ENCODE measurements at places on chromosomes 2 and 18.

- no peak for DNase-seq
Observed at GRCh38 chr18:43484710-43485109, 207.4 kb upstream of the SYT4 start.

- no peak for DNase-seq
Observed at GRCh38 chr2:205500065-205500464, 182.2 kb upstream of the NRP2 start.

DNA sequence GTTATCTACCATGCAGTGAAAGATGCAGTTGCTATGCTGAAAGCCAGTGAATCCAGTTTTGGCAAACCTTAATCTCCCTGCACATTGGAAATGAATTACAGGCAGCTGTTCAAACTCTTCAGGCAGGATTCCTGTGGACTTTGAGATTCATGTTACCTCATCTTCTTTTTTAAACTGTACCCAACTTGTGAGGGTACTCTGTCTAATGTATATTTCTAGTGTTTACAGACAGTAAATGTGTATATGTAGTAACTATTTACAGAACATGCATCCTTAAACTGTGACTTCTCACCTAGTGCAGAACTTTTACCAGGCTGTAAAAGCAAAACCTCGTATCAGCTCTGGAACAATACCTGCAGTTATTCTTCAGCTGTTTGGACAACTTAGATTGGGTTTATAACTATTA lies 50.9 kb downstream of the KDM3A start:
- DNase-seq = no peak

DNA sequence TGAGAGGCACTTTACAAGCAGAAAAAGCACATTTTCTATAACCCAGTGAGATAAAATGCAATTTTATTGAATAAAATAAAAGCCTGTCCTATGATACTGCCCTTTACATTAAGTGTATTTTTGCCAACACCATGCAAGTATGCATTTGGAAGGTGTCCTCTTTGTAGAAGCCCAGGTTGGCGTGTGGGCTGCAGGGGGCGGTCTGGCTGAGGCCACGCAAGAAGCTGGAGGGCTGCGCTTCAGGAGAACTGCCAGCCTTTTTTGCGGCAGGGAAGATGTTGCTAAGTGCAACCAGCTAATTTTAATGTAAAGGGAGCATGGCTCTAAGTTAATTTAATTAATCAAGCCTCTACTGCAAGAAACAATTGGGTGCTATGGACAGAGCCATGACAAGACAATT lies 562.8 kb upstream of the SALL3 start:
- DNase-seq = no peak

DNA sequence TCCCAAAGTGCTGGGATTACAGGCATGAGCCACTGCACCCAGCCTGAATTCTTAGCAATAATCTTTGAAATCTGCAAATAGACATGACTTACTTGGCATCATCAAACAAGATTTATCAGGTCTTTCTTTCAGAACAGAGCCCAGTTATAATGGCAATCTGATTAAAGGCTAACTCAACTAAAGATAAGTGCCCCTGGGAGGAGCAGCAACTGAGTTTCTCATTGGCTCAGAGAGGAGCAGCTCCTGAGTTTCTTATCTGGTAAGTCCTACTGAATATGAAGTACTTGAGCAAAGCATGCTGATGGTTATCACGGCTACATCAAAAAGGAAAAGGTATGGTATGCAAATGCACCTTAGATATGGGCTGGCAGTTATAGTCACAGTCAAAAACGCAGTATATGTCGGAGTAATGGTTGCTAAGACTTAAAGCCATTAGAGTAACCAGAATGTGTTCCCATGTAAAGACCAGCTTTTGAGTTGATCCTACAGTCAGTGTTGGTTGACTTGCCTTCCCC lies 15.0 kb upstream of the AP1S3 start:
- DNase-seq = no peak

DNA sequence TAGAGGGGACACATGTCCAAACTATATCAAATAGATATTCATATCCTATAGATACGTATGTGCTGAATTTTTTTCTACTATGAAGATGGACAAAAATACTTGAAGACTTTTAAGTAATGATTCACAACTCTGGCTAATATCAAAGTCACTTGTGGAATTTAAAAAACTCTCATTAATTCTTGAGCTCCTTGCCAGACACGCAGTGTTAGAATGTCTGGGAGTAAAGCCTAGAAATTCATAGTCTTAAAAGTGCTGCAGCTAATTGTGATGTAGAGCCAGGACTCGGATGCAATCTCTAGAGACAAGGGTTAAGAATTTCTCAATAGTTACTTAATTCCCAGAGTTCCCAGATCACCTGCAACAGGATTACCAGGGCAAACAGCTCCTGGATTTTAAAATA lies 107.4 kb downstream of the ARL6IP6 start:
- no peak for DNase-seq

- DNase-seq = no peak
Observed at GRCh38 chr2:15718103-15718943, 126.7 kb downstream of the DDX1 start.

DNA sequence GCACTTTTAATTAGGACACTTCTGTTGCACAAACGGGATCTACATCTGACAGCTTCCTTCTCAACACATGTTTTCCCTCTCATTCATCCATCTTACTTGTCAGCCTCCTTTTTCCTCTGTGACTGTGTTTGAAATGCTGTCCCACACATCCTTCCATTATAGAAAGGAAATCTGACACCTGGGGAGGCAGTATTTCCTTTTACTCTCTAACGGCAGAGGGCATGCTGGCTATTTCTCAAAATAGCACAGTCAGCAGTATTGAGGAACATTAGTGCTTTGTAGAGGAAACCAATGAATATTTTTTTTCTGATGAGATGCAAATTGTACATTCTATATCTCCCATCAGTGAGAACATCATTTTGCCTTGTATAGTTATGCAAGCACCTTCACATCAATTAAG lies 668.7 kb downstream of the SLC4A3 start:
- no peak for DNase-seq

DNA sequence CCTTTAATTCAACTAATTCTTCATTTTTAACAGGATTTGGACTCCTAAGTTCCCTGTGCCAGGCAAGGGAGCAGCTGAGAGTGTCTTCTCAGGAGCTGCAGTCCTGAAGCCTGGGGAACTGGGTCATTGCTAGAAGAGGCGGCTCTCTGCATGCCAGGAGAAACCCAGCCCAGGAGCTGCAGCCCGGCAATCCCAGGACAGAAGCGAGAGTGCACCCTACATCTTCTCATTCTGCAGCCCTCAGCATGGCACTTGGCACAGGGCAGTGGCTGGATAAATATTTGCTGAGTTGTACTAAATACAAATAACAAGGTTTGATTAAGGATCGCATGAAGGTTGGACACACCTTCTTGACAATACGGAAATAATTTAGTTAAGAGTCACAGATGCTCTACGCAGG lies 244.9 kb upstream of the PXDN start:
- no peak for DNase-seq

GRCh38 chr18:22198163-22198562 lies 28.8 kb downstream of the GATA6 start:
- DNase-seq = no peak

DNA sequence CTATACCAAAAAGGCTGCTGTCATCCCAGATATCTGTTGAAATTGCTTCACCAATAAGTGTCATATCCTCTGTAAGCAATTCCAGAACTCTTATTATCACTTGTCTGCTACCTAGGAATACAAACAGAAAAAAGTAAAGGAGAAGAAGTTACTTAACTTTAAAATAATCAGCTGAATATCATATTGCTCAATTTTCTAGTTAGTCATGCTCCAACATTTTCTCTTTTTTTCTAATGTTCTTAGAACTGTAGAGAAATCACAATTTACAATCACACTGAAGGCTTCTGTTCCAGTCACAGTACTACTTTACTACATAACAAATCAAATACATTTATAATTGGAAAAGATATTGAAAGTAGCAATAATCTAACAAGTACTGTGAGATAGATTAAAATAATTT lies 17.4 kb downstream of the RTTN start:
- DNase-seq = no peak

DNA sequence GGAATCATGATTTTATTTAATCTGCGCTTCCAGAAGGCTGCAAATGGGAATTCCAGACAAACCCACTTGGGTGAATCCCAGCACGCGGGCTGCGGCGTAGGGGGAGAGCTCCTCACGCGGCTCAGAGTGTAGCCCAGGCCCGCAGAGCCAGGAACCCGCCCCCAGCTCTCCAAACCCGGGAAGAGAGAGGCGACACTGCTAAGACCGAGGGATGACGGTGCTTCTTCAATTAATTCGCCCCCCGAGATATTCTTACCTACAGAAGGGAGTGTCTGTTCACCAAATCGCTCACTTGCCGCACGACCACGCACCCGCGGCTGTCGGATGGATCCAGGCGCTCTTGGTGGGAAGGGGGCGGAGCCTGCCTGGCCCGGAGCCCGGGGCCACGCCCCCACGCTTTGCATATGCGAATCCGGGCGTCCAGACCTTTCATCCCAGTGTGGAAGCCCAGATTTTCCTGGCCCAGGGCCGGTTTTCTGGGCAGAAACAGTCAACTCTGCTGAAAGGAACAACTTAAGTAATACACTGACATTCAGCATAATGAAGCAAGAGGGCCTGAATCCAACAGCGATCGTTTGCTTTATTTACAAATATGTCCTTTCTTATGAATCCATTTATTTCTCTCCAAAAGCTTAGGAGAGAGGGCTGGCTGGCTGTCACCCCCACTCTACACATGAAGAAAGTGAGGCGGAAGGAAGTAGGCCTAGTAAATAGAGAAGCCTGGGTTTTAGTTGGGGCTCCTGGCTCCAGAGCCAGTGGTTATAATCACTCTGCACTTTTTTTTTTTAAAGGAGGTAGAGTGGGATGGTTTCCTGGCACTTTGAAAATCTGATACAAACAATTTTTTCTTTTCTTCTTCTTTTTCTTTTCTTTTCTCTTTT lies at the start of gene SLC19A3:
SLC19A3 (minus strand) TSS at position 342 of the 881 bp plus-strand sequence. CDS start 15,710 bp downstream, outside the sequence.
- DNase-seq = no peak

DNA sequence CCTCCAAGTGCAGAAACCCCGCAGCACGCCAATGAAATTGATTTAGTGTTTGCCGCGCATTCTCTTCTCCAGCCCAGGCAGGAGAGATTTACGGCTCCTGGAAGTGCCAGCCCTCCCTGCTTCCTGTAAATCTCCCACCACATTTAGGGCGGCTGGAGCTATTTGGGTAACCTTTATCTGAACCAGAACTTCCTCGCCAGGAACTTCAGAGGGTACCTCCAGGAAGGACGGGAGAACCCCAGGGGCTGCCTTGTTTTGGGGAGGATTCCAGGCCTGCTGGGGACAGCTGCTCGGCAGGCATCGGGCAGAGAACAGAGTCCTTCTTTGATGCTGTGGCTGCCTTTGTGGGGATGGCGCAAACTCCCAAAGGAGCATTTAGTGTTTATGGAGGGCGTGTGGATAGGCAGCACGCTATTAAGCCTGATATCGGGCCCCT lies 122.0 kb upstream of the MYCN start:
- DNase-seq = no peak

DNA sequence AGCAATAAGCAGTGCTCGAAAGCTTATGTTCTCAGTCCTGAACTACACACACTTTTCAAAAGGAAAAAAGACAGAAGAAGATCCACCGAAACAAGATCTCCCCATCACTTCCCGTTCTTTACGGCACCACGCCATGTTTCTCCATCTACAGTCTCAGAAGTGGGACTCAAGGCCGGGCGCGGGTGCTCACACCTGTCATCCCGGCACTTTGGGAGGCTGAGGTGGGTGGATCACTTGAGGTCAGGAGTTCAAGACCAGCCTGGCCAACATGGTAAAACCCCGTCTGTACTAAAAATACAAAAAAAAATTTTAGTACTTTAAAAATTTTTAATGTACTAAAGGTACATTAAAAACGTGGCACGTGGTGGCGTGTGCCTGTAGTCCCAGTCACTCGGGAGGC lies 31.2 kb downstream of the ZNF516 start:
- no peak for DNase-seq

DNA sequence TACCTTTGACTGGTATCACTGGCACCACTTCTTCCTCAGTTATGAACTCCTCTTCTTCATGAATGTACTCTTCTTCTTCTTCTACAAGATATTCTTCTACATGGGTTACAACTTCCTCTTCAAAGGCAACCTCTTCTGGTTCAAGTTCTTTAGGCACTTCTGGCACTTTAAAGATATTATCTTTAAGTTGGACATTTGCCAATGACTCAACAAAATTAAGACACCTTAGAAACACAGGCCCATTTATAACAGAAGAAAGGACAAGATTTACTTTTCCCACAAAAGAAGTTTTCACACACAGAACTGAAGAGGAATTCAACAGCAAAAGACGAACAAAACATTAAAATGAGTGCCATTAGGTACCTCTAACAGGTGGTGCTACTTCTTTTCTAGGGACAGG lies 127.3 kb downstream of the TTN start:
- DNase-seq = no peak

DNA sequence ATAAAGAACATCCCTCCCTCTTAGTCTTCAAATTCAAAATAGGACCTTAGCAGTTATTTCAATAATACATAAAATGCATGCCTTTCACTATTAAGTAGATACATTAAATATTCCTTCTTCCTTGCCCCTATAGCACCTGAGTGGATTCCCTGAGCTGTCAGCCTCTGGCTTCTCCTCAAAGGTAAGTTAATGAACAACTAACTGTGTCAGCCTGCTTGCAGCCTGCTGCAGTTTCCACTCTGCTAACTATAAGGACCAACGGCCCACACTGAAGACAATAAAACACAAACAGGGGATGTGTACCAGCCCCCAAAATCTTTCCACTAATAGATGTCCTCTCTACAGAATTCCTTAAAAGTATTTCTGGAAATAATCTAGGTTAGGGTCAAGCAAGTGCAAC lies 5.0 kb downstream of the KCTD1 start:
- no peak for DNase-seq

GRCh38 chr18:30862900-30863299 lies 179.6 kb downstream of the DSC3 start:
- no peak for DNase-seq

- no peak for DNase-seq
Observed at GRCh38 chr2:104413890-104414289, 440.0 kb upstream of the POU3F3 start.

DNA sequence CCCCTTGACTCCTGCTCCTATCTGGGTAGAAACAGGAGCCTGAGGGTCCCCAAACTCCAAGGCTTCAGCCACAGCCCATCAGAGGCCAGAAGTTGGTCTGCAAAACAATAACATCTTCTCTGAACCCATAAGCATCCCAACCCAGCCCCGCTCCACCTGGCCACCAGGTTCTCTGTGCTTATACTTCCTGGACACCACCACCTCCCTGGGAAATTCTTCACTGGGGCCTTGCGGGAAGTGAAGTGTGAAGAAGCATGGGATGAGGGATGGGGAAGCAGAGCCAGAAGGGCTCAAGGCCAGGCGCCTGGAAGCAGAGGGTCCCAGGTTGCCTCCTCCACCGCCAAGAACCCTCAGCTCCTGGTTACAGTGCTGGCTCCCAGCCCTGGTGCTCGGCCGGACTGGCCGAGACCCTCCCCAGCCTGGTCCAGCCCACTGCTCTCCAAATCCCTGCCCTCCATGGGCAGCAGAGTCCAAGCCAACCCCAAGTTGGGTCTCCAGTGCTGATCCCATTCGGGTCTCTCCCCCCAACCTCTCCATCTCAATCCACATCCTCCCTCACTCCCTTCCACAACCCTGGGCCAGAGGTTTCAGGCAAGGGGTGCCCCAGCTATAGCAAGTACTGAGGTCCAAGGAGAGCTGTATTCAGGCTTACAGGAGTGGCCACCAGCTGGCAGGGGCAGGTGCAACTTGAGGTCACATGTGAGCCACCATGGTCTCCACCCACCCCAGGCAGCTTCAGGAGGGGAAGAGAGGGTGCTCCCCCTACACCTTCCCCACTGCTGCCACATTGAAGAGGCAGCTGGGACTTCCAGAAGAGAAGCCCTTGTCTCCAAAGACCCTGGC lies 60.7 kb downstream of the TNS1 start:
- DNase-seq = no peak

- DNase-seq = no peak
Observed at GRCh38 chr2:48852938-48853337, 97.4 kb upstream of the LHCGR start.

- DNase-seq = no peak
Observed at GRCh38 chr2:178859730-178860129, 52.5 kb upstream of the TTN start.

Measured in stimulated activated effector memory CD8-positive, alpha-beta T cell treated with anti-CD3 and anti-CD28 coated beads, Interleukin-12 subunit alpha, Interleukin-12 subunit beta, amount 100 ng/mL, for 72 hours (primary cell).